LoVo (cell line): ENCODE measurements at places on chromosomes 3 and 15.

- DNase-seq = no peak
Measured at GRCh38 chr15:89725064-89725463, 26.0 kb downstream of the MESP1 start.

DNA sequence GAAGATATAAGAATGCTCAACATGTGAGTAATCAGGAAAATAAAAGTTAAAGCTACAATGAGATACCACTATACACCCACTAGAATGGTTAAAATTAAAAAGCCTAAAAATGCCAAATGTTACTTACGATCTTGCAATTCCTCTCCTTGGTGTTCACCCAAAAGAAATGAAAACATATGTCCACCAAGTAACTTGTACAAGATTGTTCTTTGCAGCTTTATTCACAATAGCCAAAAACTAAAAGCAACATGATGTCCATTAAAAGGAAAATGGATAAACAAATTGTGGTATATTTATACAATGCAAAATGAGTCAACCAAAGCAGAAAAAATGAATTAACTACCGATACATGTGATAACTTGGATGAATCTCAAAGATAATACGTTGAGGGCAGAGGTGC, 301.6 kb upstream of the THBS1 start:
- no peak for DNase-seq

DNA sequence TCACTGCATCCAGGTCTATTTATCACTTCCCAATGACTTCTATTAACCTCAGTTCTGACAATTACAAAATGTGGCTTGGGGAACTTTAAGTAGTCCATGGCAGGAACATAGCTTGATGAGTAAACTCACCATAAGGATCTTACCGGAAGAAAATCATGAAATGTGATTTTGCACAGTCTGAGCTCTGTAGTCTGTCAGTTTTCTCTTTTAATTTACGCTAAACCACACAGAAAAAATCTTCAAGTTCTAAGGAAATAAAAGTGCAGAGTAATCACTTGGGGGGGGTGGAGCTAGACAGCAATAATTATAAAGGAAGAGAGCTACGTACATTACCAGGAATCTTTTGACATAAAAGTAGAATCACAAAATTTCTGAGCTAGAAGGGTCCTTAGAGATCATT, 9.2 kb downstream of the TBC1D5 start:
- DNase-seq = no peak

GRCh38 chr3:170423001-170423615, 4.4 kb downstream of the CLDN11 start:
- DNase-seq = no peak

- DNase-seq = no peak
Measured at GRCh38 chr15:66753687-66754377, 51.8 kb downstream of the SMAD6 start.

GRCh38 chr3:188468662-188469061, 314.7 kb downstream of the LPP start:
- DNase-seq = no peak

DNA sequence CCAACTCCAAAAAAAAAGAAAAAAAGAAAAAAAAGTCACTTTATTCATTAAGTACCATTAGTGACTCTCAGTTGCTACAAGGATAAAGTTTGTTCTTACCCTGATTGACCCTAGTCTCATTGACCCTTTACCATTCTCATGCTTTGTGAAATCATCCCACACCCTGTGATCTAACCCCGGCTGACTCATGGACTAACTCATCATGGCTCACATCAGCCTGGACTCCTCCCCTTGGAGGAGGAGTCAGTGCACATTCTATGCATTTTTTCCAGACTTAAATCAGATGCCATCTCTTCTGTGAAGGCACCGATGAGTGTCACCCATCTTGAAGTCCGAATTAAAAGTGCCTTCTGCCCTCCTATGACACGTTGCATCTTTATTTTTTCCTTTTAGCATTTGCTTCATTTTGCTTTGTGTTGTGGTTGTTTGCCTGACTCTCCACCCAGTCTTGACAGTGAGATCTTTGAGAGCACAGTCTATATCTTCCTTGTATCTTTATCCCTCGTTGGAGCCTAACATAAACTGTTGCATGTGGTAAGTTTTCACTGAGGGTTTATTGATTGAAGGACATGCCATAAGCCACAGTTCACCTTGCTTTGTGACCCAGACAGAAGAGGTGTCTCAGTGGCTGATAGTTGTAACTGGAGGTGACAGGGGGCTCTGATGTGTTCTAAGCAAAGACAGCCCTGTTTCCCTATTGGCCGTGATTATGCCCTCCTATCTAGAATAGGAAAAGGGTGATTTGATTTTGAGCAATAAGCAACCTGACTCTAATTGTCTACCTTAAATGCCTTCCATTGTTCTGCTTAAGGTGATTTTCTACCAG, 72.1 kb downstream of the IL1RAP start:
- DNase-seq = peak; percentile 18

DNA sequence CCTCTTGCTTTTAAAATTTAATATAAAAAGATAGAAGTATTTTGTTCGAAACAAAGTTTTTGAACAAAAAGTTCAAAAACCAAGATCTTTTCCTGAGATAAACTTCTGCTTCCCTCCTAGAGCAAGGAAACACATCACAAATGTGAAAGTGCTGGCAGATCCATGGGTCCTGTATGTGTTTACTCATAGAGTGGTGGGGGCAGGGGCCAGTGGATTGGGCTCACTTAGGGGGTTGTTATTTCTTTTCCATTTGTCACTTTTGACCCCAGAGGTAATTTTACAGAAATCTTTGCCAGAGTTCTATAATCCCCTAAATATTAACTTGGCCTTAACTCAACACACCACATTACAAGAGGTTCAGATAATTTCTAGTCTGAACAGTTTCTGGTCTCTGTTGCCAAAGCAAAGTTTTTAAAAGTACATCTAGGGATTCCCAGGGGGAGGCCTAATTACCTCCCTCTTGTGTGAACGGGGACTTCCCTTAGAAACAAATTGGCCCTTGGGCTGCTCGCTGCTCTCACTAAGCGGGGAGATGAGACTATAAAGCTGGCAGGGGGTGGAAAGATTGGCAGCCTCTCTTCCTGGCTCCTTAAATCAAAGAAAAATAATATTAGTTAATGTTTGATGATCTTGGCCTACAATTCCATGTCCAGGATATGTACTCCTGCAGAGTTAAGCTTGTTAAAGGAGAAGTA, 66.8 kb upstream of the PTX3 start:
- no peak for DNase-seq

- no peak for DNase-seq
Measured at GRCh38 chr3:106811376-106811775, 565.9 kb upstream of the CCDC54 start.

- DNase-seq = no peak
Measured at GRCh38 chr3:185880600-185880999, 55.8 kb upstream of the IGF2BP2 start.
